ENCODE measurements at places on chromosomes 5 and 9.

DNA sequence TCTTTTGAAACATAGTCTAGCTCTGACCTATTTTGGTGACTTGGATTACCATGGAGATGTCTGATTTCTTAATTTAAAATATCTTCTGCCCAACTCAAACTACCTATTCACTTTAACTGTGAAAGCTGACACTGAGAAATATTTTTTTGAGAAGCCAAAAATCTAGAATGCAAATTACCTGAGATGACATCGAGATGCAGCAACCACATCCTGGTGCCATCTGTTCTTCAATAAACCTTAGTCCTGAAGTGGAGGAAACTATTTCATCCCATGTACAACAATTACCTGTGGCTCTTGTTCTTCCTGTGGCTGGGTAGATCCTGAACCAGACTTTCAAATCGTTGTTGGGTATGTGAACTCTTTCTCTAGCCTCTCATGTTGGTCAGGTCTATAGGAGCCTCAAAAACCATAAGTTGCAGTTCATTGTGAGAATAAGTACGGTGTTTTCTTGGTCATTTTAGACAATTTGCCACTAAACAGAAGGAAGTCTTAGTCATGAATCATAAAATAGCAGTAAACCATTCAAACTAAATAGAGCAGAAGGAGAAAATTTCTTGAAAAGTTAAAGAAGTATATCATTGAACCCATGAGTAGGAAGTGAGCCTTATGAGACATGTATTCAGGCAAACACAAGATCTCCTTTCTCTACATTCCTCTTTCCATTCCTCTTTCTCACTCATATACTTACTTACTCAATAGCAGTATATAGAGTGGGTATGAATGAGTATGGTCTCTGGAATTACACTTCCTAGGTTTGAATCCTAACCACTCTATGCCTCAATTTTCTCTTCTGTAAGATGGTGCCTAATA, 176.0 kb downstream of the HMHB1 start:
- no peak for DNase-seq

DNA sequence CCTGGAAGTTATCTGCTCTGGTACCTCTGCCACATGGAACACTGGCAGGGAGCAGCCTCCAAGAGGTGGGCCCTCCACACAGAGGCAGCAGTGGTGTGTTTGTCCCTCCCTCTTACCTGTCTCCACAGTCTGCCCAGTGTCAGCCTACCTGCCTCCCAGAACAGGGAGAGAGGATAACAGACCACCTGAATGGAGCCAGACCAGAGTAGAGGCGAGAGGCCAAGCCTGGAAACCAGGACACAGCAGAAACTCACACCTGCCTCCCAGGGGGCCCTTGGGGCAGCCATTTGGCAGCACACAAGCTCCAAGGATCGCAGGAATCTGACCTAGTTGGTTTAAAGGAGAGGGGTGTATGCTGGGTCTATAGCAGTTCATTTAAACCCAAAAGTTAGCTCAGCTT, 100.2 kb upstream of the ZNF366 start:
- DNase-seq: no peak

- no peak for DNase-seq
Measured at GRCh38 chr9:131732061-131732526, 7.8 kb downstream of the RAPGEF1 start.

GRCh38 chr5:1755321-1755949, 44.2 kb downstream of the MRPL36 start:
- no peak for DNase-seq

GRCh38 chr5:145449794-145450193, 385.3 kb downstream of the PRELID2 start:
- no peak for DNase-seq

GRCh38 chr9:17578577-17578910, 322 bp upstream of the SH3GL2 start:
- no peak for DNase-seq

Measured in effector memory CD8-positive, alpha-beta T cell (primary cell).